ENCODE measurements at places on chromosomes 12 and 14.

DNA sequence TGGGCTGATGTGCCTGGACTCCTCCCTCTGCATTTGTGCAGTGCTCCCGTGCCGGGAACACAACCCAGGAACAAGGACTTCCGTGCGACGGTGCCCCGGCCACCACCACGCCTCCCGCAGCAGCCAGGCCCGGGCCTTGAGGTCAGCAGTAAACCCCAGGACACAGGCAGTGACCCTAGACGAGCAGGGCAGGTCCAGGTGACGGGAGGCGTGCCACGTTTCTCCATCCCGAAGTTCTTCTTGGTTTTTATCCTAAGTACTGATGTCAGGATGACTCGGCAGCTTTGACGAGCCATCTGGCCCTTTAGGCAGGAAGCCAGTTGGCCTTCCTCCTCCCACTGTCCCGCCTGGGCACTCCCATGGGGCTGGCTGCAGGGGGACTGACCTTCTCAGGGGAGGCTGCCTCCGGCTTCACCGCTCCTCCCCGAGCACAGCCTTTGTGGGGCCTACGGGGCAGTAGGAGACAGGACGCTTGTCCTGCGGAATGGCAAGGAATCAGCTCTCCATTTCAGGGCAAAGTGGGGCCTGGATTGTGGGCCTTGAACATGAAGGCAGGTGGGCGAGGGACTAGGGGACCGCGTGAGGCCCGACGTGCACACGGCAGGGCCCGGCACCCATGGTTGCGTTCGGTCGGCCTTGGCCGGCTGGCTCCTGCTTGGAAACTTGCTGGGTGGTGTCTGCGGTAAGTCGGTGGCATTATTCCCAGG is 94.1 kb downstream of the FBXL14 start:
- DNase-seq, result no peak

DNA sequence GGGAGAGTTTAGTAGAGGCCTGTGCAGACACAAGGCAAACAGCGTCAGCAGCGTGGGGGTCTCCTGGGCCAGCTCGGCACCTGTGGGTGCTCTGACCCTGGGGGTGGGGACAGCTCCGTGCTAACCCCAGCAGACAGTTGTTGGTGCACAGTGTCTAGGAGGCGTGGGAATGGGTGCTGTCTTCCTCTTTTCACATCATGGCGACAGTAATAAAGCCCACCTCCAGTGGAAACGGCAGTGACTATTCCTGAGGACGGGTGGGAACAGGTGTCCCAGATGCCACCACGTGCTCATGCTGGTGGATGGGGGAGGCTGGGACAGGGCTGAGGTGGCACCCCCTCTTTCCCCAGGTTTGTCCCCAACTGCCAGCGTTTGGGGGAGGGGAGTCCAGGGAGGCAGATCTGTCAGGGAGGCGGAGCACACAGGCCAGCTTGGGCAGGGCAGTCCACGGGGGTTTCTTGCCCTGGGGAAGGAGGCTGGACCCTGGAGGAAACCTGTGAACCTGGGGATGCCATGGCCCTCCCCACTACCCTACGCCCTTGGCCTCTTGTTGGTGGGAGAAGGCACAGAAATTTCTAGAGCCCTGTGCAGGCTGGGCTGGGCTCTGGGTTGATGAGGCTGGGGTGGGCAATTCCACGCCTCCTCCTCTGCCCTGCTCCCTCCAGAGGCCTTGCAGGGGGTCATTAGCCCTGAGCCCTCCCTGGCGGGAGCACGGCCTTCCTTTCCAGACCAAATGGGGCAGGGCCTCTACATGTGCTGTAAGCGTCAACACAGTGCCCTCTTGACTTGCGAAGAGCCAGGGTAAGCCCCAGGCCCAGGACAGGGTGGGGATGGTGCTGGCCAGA is 3.8 kb downstream of the ZBTB42 start:
- no peak for DNase-seq

DNA sequence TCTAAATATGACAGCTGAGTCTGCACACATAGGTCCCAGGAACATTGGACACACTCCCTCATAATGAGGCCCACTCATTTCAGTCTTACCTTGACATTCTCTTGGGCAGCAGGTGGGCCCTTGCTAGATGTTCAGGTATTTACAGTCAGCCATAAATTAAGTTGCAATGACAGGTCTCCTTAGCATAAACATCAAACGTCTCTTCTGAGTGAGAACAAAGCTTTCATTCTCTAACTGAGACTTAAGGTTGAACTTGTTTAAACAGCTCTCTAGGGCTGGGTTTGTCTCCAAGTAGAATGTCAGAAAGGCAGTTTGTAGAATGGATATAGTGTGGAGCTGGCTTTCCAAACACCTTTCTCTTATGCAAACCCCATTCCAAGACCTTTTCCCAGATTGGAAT is 10.3 kb downstream of the ACVR1B start:
- no peak for DNase-seq

DNA sequence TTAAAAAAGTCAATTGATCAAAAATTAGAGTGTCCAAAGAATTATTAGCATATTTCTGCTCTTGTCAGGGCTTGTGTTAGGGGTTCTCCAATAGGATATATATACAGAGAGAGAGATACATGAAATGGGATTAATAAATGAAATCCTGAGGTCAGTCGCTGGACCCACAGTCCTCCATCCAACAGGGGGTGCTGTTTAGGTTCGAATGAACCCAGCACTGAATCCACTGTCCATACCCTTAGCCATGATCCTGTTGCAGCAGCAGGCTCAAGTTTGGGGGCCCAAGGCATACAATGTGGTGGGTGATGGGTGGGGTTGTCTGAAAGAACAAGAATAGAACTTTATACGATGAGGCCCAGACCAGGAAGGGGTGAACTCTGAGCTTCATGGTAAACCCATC is 780 bp upstream of the MYO1H start:
- no peak for DNase-seq

- DNase-seq, result no peak
Measured at GRCh38 chr14:54695196-54695595, 128.3 kb downstream of the SAMD4A start.

- no peak for DNase-seq
Measured at GRCh38 chr12:121255433-121255832, 41.1 kb downstream of the CAMKK2 start.

GRCh38 chr14:89588840-89589296 is 171.8 kb upstream of the FOXN3 start:
- no peak for DNase-seq
